Transverse colon (tissue), 4 donors: ENCODE measurements at places on chromosomes 11 and 22.

DNA sequence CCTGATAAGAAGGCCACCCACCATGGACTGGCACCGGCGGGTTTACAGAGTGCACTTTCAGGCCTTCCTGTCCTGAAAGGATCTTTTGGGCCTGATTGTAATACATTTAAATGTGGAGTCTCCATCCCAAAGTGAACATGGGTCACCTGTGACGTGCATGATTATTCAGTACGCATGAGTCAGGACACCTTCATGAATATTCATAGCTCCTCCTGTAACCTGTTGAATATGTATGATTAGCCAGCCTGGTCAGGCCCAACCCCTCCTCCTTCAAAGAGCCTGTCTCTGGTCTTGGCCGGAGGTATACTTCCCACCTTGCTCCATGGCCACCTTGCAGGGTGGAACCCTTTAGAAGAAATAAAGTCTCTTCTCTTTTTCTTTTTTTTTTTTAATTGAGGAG, 75.9 kb upstream of the NUP50 start:
- DNase-seq: no peak

- DNase-seq: no peak
These were observed 86.9 kb upstream of the ANO3 start for GRCh38 chr11:26245046-26245445.

DNA sequence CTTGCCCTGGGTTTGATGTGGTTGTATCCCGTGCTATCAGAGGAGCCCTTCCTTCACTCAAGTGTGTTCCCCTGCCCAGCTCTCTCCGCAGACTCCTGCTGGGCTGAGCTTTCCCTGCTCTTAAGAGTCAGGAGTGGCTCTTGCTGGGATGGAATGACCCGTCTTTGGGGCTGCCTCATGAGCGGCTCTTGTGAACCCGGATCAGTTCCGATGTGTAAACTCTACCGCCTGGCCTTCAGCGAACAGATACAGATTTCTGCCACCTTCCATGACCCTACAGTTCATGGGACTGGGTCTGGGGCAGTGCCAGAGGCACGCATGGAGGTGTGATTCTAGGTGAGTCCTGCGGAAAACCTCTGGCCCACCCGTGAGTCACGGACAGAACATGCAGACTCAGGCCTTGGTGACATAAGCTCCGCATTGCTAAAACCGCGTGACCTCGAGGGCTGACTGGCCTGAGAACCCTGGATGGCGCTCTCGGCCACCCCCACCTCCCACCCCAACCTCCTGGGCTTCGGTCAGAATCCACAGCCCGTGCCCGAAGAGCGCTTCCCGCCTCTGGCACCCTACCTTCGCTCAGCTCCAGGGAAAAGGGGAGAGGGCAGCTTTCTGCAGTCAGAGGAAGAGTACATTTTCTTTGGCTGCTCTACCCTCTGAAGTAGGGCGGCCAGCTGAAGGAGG, 1.3 kb upstream of the ZBTB16 start:
- no peak for DNase-seq

DNA sequence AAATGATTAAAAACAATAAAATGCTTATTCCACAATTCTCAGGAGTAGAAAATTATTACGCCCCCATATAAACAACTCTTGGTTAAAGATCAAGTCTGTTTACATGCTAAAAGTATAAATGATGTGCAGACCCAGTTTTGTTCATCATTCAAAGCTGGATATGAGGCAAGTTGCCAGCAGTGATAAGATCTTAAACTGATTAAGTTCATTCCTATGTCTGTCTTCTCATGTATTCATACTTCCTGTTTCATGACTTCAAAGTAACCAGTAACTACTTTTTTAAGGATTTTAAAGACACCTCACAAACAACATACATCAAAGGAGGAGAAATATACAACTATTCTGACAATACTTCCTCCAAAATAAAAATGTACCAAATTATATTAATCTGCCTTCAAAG, 55.0 kb upstream of the ARHGAP32 start:
- DNase-seq: no peak

DNA sequence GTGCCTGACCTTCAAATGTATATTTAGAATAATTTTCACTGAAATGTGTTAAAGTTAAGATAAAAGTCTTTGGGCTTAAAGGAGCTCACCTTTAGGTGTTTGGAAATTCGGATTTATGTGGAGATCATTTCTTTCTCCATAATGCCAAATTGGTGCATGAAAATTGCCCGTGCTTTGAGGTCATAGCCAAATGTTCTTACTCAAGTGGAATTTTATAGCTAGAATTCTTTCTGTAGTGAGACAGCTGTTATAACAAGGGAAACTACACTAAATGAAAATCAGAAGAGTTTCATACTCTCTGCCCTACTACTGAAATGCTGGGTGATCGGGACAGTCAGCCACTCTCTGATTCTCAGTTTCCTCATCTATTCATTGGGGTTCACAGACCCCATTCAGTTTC, 89.5 kb upstream of the DBX1 start:
- DNase-seq: no peak

GRCh38 chr22:44667829-44668189, 34.2 kb upstream of the PRR5 start:
- DNase-seq: peak; percentile 53

DNA sequence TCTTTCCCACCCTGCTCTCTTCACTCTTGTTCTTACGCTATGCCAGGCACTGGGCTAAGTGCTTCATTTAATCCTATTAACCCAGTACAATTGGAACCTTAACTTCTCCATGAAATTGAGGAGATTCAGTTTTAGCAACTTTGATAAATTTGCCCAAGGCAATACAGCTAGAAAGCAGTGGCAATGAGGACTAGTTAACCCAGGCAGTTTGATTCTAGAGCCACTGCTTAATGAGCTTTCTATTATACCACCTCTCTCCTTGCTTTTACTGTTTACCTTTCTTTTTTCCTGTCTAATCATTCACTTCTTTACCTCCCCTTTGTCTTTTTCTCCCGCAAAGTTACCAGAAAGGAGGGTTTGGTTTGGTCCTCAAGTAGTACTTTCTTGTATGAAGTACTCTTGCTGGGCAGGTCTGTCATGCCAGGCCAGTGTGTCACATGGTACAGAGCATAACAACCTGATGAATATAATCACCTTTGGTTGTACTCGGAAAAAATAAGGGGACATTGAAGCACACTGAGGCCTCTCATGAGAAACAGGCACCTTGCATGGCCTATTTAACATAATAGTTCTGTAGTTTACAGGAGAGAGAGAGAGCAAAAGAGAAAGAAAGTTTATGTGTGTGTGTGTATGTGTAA, 70.6 kb downstream of the PDHX start:
- no peak for DNase-seq

- DNase-seq: no peak
These were observed 32.3 kb downstream of the MIAT start for GRCh38 chr22:26689513-26690301.

DNA sequence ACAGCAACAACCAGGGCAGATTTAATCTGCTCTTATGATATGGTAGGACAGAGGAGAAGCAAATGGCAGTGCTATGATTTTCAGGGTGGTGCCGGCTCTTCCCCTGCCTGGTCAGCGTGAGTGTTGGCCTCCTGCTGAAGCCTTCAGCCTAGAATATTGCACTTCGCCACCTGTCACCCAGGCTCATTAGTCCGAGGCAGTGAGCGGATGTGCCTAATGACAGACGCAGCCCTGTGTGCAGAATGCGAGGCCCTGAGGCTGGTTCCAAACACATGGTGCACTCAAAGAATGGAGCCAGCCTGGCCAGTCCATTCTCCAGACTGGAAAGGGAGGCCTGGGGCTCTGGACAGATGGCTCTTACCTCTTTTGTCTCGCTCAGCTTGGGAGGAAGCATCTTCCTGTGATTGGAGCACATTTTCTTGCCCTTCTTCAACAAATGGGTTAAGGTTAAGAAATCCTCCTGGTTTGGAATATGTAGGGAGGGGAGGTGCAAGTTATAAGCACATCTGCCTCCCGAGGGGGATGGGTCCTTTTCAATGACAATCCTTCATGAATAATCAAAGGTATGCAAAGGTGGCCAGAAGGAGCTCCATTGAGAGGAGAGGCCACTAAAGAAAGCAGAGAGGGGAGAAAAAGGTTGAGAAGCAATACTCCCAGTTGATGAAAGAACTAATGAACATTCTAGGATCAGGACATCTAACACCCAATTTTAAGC, 39.7 kb upstream of the GALNT18 start:
- DNase-seq: no peak

DNA sequence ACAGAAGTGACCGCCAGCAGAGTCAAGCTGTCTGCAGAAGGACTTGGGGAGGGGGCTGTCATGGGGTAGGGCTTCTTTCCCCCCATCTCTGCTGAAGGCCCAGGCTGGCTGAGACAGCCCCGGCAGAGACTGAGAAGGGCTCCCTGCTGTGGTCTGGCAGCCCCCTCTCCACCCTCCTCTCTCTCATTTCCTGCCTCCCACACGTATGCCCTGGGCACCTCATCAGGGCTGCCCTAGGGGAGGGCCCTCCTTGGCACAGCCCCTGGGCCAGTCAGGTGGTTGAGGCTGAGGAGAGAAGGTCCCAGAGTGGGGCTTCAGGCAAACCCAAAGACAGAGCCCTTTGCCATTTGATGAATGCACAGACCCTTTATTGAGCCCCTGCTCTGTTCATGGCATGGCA, 3.6 kb downstream of the RASD2 start:
- DNase-seq: no peak

- DNase-seq: peak; percentile 39
These were observed 2.0 kb upstream of the LARGE1 start for GRCh38 chr22:33922349-33922681.

DNA sequence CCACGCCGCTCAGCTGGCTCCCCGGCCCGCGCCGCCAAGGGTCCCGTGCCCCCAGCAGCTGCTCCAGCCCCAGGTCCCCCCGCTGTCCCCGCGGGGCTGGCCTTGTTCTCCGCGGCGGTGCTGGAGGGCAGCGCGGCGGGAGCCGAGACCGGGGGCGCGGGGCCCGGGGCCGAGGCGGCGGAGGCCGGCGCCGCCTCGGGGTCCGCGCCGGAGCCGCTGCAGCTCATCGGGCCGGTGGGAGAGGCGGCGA, 128 bp downstream of the TAF10 start:
- DNase-seq: no peak

GRCh38 chr22:41834005-41834944, 1.4 kb downstream of the SREBF2 start:
- no peak for DNase-seq

- no peak for DNase-seq
These were observed 39.8 kb downstream of the RELT start for GRCh38 chr11:73415854-73416615.

GRCh38 chr11:57981536-57981935, 42.1 kb upstream of the OR9Q1 start:
- no peak for DNase-seq

DNA sequence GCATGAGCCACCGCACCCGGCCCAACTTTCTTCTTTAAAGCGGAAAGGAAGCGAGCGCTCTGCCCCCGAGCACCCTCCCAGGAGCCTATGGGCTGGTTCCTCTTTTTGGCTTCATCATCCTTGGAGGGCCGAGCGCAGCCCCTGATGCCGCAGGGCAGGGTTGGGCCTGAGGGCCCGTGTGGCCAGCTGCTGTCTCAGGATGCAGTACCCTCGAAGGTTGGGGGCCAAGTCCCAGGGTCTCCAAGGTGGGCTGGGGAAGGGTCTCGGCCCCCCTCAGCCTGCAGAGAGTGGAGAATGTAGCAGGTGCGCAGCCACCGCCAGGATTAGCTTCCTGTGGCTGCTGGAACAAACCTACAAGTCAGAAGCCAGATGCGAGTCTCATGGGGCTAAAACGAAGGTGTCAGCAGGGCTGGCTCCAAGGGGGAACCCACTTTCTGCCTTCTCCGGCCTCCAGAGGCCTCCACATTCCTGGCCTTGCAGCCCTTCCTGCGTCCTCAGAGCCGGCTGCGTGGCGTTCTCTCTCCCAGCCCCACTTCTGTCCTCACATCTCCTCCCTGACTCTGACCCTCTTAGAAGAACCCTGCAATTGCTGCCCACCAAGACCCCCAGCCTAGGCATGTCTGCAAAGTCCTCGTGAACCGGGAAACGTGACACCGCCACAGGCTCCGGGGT, 2.9 kb downstream of the PANX2 start:
- peak; percentile 31 for DNase-seq

DNA sequence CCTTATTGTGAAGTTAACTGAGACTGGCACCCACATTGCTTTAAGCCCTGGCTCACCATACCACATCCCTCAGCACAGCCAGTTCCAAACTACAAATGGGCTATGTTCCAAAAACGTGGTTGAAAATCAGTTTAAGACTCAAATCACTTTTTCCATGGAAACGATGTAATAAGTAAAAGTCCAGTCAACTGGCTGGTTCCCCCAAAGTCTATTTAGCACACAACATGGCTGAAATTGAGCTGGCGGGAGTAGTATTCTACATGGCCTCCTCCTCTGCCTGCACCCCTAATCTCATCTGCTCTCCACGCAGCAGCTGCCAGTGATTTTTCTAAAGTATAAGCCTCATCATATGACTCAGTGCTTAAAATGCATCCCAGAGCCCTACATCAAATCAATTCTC, 40.9 kb upstream of the BIRC3 start:
- no peak for DNase-seq

DNA sequence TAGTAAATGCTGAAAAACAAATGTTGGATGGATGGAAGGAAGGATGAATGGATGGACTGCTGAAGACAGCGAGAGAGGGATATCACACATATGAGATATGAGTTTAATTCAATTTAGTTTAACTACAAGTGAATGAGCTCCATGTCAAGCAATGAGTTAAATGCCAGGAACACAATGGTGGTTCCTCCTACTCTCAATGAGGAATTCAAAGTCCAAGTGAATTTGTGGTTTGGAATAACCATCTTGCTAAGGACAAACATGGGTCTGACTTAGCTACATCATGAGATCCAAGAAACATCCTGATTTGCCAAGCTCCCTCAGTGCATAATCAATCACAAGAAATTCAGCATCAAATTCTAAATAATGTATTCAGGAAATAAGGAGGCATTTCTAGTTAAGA, 26.1 kb upstream of the PPP2R1B start:
- no peak for DNase-seq

GRCh38 chr22:44468973-44469372, 29.1 kb downstream of the RTL6 start:
- DNase-seq: no peak

DNA sequence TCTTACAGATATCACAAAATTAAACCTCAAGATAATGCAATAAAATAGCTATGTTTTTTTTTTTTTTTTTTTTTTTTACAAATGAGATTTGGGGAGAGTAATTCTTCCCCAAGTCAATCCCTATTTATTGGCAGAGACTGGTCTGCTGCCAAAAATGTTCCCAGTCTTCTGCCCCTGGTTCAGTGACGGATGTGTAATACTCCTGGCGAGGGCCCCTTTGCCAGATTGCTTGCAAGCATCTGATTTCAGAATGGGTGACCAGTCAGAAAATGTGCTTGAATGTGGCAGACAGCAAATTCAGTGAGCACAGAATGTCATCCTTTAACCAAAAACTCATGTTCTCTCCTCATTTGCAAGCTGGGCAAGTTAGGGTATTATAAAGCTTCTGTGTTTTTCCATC, 363.8 kb upstream of the MTNR1B start:
- no peak for DNase-seq

DNA sequence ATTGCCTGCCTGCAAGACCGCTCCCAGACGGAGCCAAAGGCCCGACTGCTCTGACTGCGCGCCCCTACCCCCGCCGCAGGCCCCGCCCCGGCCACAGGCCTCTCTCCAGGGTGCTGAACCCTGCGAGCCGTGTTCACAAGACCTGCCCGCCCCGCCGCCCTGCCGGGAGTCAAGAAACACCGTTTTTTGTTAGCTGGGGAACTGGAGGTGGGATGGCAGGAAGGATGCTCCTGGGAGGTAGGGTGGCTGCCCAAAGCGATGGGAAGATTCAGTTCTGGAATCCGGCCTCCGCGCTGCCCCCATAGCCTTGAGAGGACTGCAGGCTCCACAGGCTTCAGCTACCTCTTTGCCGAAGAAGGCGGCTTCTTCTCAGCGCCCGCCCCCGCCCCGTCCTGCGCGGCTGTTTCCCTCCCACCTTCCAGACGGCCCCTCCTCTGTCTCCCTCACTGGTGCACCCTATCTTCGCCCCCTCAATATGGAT, 2.7 kb upstream of the PDE2A start:
- DNase-seq: peak; percentile 37
